ENCODE measurements at places on chromosomes 7 and 10.
A peak's percentile ranks its signal among the peaks of the same experiment; 100 is the strongest.

- no peak for DNase-seq
Observed at GRCh38 chr7:28163949-28164348, 16.6 kb downstream of the JAZF1 start.

DNA sequence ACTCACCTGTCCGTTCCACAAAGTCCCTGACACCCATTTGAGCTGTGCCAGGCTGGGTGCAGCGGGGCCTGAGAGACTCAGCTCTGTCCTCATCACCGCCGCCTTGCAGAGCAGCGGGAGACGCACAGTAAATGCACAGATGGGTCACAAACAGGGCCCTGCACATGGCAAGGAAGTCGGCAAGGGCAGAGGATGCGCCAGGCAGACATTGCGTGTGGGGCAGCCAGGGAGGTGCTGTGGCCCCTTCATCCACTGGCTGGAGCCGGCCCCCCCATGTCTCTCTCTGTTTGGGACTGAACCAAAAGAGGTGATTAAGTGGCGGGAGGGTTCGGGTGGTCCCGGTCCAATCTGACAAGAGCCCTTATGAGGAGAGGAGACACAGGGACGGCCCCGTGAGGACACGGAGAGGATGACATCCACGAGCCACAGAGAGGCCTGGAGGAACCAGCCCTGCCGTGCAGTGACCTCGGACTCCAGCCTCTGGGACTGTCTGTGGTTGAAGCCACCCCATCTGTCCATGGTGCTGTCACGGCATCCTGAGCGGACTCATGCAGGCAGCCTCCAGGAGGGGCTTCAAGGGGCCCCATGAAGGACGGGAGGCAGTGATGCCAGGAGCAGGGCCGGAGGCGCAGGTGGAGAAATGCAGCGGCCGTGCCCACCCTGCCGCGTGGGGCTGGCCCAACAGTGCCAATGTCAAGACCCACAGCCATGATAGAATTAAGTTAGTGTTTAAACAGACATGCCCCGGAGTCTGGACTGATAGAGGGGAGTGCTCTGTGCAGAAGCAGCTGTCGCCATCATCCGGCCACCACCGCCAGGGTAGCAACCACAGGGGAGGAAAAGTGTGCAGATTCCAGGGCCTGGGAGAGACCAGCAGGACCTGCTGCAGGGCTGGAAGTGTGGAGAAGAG lies 28.4 kb upstream of the FOXL3 start:
- DNase-seq: no peak

DNA sequence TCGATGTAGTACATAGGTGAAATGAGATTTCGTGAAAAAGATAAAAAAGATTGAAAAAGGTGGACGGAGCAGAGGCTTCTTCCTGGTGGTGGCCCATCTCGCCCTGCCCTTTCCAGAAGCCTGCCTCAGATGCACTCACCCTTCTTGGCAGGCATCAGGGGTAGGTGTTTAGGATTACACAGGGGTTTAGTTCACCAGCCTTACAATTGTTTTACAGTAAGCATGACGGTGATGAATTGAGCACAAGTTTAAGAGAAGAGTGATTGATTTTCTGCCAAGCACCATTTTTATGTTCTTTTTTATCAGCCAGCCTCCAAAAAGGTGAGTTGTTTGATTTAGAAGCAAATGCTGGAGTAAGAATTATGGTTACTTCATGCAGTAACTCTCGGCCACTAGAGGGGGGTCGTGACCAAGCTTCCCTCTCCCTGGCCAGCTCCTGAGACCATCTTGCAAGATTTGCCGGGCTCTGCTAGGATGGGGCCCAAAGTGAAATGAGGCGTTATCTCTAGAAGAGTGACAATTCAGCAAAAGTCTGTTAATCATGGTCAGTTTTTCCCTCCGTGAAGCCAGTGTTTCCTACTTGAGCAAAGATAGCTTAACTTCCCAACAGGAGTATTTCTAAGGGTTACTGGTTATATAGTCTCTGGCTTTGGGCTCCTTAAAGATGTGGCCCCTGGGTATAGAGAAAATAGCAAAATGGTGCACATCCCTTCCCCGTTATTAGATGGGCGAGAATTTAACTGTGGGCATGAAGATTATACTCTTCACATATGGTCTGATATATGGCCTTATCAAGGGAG lies 228.8 kb downstream of the BMPER start:
- no peak for DNase-seq

DNA sequence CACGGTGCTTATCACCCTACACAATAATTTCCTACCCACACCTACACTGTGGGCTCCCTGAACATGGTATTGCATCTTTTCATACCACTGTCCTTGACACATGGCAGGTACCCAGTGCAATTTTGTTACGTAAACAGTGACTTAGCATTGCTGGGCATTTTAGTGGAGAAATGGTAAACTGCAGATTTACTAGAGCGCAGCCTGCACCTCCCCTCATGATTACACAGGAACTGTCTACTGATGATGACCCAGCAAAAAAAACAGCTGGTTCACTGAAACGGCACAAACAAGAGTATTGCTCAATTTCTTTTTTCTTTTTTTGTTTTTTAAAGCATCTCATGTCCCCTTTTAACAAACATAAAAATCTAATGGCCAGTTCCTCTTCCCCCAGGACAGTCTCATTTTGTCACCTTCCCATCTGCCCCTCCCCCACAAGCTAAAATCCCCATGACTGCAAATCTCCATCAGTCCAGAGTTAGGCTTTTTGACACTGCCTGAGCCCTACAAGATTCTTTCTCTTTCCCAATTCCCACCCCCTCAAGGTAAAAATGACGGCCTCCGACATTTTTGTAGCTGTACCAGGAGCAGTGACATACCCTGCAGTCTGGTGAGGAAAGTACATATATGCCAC lies 2.8 kb downstream of the ZNF746 start:
- no peak for DNase-seq

DNA sequence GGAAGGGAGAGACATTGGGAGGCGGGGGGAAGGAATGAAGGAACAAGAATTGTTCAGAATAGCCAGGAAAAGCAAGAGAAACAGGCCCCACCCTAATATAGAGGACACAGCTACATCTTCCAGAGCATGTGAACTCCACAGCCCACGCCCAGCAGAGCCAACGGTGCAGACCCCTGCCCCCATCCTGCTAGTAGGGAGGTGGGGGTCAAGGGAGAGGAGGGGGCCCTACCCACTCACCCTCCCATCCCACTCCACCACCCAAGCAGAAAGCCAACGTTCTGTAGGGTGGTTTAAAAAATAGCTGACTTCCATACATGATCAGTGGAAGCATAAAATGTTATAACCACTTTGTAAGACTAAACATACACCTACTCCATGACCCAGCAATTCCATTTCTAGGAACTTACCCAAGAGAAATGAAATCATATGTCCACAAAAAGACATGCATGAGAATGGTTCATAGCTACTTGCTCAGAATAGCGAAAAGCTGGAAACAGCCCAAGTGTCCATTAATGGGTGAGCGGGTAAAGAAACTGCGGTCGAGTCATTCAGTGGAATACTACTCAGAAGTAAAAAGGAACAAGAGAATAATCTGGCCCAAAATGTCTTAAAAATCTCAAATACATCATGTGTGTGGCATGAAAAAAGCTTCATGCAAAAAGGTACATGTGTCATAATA lies 31.8 kb downstream of the CTBP2 start:
- DNase-seq: no peak

DNA sequence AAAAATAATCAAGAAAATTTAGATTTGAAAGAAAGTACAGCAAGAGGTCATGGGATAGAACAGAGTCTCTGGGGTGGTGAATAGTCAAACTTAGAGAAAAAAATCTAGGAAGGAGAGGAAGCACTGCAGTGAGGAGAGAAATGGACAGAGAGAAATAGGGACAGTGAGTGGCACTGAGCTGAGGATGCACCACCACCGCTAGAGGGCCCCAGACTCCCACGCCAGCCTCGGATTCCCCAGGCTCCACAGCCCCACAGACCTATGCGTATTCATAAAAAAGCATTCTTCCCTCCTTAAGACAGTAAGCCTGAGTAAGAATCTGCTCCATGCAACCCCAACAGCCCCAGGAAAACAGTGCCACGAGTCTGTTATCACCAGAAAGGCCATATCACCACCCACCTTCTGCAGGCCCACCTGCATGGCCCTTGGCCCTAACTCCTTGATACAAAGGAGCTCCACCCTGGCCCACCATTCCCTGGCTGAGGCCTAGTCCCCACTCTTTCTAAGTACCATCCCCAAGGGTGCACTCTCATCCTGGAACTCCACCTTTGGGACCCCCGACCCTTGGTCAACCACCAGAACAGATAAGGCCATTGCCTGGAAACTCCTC lies 91.0 kb downstream of the ALOX5 start:
- DNase-seq: peak; percentile 54

GRCh38 chr10:129958148-129958628 lies 5.9 kb downstream of the EBF3 start:
- no peak for DNase-seq

DNA sequence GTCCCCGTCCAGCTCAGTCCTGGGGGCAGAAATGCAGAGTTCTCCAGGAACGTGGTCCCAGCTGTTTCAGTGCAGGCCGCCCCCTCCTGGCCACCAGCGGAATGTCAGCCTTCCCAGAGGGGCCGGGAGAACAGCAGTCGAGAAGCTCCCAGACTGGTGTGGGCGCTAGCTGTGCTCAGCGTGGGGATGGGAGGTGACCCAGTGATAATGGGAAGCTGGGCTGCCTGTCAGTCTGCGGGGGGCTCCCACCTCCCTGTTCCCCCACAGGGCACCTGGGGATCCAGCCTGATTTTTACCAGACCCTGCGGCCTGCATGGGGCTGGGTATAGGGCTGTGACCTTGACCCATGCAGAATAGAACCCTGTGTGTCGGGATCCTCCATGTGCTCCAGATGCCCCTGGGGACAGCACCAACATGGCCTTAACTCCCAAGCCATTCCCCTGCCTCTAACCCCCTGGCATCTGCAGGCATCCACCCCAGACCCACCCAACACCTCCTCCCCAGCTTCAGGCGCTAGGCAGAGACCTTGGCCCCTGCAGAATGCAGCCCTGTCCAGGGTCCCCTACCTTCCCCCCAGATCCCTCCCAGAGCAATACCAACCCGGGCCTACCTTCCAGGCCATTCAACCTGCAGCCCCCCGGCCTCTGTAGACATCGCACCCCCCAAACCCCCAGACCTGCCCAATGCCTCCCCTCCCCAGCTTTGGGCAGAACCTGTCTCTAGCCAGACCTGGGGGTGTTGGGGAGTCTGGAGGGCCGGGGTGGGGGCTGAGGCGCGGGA lies 880 bp upstream of the ELN start:
- peak; percentile 37 for DNase-seq

GRCh38 chr7:117202511-117202910 lies 120.3 kb downstream of the WNT2 start:
- no peak for DNase-seq

- no peak for DNase-seq
Observed at GRCh38 chr10:4069491-4069890, 284.5 kb upstream of the KLF6 start.

- DNase-seq: no peak
Observed at GRCh38 chr7:130894146-130894908, 160.3 kb upstream of the KLF14 start.

GRCh38 chr7:141416650-141417270 lies 134.4 kb upstream of the AGK start:
- DNase-seq: no peak

DNA sequence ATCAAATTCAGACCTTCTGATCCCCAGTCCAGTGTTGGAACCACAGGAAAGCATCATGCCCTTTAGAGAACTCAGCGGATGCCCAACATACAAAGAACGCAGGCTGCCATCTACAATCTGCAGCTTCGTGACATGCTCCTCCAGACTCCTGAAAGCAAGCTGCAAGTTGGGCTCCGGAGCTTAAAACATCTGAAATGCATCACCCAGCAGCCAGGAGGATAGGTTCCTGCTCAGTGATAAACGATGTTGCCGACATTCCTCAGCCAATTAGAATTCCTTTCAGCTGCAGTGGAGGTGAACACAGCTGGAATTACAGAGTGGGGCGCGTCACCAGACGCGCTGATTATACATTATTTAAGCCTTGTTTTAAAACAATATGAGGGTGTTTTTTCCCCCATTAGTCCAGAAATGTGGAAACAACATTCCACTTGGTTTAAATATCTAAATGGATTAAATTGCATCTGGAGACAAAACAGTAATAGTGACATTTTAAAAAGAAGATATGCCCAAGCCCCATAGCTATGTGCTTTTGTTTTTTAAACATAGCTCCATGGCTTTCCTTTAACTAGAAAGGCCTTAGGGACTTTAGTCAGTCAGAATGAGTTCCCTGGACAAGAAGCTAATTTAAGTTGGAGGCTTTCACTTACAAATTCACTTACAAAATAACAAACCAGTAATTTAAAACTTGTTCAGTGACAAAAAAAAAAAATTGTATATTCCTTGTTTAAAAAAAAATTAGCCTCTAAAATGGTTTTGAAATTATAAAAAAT lies 6.3 kb downstream of the SMURF1 start:
- DNase-seq: no peak

DNA sequence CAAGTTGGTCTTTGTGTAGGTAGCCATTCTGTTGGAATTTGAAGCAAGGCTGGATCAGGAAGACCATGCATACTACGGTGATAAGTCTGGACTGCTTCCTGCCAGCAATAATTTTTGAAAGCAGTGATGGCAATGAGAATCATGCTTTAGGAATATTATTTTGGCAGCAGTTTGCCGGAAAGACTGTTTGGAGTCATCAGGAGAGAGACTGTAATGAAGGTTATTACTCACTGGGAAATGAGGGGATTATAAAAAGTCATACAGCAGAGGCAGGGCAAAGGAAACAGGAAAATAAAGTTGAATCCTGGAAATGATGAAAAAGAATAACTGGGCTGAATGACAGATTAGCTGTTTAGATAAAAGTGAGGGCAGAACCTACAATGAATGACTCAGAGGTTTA lies 1136.8 kb upstream of the AUTS2 start:
- DNase-seq: no peak

- no peak for DNase-seq
Observed at GRCh38 chr10:11035301-11035991, 17.8 kb downstream of the CELF2 start.

DNA sequence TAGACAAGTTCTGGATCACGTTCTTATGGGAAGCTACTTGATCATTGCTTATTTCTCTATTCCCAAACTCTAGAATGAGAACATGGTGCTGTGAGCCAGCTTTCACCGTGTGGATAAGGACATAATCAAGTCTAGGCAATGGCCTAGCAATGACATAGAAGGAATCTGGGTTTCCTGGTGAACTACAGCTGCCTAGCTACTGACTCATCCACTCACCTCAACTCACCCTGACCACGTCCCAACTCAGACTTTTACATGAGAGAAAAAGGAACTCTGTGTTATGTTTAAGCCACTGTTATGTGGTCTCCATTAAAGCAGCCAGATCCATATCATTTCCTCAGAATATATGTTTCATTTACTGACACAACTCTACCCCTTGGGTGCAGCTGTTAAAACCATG lies 18.8 kb upstream of the MET start:
- no peak for DNase-seq

GRCh38 chr7:101138213-101138870 lies 11.4 kb downstream of the SERPINE1 start:
- peak; percentile 79 for DNase-seq

- DNase-seq: no peak
Observed at GRCh38 chr7:48176356-48176893, 5.2 kb downstream of the ABCA13 start.

GRCh38 chr10:97858001-97858439 lies 8.4 kb downstream of the GOLGA7B start:
- no peak for DNase-seq
